ENCODE measurements at places on chromosomes 11 and 22.

DNA sequence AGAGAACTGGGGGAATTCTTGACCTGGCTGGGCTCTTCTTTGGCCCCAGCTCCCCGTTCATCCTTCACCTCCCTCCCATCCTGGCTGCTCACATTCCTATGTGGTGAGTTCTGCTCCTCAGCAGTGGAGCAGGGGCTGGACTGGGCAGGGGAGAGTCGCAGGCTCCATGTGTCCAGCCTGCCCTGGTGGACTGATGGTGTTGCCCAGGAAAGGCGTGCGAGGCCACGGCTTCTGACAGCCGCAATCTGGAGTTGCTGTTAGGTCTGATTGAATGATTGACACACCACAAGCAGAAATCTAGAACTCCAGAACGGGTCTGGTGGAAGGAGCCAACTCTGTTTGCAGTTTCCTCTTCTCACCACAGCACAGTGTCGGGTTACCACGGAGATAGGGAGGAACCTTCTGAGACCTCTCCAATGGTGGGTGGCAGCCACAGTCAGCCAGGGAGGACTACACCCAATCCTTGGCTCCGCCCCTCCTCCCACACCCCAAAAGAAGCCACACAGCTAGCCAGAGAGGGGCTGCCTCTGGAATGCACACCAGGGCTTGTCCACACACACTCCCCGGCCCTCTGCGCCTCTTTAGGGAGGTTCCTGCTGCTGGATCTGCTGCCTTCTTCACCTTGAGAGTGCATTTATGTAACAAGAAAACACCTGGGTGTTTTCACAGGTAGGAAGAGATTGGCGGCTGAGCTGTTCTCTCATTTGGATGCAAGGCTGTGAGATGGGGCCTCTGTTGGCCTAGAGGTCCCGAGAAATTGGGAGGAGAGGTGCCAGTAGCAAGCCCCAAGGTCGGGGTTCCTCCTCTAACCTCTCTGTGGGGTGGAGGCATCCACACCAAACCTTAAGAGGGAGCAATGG, 56.4 kb upstream of the CD44 start:
- DNase-seq: peak; percentile 89

- no peak for DNase-seq
These were observed 8.5 kb downstream of the RAB6A start for GRCh38 chr11:73752216-73752867.

- no peak for DNase-seq
These were observed 60.8 kb downstream of the OTOG start for GRCh38 chr11:17607591-17608570.

DNA sequence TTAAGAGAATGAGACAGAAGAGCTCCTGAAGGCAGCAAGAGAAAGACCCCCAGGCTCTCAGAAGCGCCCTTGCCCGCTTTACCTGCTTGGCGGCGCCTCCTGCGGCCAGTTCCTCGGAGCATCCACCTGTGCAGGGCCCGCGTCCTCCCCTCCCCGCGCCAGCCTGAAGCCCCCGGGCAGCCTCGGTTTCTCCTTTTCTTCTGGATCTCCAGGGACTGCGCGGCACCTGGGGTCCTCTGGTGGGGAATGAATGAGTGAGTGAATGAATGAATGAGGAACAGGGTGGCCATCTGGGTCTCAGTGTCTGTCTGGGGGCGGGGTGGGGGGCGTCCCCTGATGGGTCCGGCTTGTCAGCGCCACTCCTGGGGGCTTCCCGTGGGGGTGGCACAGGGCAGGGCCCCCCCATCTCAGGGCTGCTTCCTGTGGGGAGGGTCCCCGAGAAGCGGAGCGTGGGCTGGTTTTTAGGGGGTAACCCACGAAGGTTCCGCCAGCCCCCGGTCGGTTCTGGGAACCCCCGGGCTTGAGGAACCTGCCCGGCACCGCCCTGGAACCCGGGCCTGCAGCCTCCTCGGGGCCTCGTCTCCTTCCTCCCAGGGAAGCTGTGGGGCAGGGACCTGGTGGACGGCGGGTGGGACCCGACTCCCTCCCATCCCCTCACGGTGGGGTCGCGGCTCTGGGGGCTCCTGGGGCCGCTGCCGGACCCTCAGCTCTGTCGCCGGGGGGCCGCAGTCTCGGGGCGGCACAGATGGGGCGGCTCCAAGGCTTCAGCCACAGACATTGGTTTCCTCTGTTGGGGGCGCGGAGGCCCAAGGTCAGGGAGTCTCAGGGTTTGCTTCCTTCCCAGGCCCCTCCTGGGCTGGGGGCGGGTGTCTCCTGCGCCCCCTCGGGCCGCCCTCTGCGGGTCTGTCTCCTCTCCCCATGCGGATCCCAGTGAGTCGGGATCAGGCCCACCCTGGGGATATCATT, 8.3 kb upstream of the KRTAP5-7 start:
- no peak for DNase-seq

DNA sequence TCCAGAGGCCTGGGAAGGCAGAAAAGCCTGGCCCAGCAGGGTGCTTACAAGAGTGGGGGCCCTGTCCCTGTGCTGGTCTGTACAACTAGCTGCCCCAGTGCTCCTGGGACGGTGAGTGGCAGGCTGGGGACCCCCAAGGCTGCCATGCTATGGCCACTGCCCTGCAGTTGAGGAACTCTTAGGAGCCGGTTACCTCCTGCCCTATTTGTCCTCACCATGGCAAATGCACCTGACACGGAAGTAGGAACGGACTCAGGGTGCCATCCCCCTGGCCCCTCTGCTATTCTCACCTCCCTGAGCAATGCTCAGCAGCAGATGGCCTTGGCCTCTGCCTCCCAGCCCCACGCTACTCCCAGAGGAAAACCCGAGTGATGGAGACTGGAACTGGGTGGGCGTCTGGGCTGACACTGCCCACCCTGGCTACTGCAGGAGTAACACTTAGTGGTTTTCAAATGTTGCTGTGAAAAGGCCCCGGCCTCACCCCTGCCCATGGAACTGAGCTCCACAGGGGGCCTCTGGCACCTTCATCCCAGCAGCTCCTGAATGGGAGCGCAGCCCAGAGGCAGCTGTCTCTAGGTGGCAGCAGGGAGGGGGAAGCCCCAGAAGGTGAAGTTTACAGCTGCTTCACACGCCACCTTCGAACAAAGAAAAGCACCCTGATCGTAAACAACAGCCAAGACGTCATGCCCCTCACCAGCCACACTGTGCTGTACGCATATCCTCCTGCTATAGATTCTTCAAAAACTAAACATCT, 105.3 kb downstream of the CTTN start:
- DNase-seq: no peak

DNA sequence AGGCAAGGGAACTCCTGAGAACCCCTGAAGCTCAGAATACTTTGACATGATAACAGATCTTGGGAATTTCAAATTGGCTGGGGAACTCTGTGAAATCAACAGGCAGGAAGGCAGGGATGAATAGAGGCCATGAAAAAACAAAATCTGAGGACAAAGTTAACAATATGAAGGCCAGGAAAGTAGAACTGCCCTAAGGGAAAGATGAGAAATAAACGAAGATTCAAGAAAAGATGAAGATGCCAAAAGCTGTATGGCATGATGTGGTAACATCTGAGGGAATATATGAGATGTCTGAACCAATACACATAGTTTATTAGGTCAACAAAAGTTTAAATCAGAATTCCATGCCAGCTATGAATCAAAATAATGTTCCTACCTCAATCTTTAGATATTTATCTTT, 25.0 kb downstream of the SERGEF start:
- DNase-seq: no peak

DNA sequence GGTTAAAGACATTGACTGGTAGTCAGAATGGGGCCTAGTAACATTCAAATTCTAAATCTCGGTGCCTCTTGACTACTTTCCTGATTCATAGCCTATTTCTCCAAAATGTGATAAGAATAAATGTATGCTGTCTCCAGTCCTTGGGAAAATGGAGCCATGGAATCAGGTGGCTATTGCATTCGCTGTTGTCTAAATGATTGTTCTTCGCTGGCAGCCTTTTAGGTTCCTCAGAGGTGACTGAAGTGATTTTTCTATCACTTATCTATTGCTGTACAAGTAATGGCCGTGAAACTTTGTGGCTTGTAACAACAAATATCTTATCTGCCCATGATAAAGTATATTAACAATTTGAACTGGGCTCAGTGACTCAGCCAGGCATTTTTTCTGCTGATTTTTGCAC, 15.4 kb downstream of the SRPRA start:
- no peak for DNase-seq

DNA sequence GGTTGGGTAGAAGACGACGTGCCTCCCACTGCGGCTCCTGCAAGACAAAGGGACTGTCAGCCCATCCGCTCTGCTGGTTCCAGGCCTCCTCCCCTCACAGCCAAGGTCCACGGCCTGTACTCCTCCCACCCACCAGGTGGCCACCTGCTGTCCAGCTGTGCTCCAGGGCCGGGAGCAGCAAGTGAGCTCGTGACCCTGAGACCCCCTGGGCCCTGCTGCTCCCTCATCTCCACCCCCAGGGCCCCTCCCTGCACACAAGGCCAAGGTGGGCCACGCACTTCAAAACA, 27.4 kb downstream of the TSPAN4 start:
- DNase-seq: no peak
